Foreskin fibroblast (primary cell): ENCODE measurements at places on chromosomes 13 and 19.

DNA sequence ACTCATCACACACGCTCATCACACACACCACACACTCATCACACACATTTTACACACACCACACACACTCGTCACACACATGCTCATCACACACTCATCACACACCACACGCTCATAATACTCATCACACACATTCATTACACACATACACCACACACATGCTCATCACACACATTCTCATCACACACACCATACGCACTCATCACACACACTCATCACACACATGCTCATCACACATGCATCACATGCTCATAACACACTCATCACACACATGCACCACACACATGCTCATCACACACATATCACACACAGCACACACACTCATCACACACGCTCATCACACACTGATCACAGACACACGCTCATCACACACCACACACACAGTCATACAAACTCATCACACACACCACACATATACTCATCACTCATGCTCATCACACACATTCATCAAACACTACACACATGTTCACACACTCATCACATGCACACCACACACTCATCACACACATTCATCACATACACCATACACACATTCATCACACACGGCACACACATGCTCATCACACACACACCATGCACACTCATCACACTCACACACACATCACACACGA, 247.1 kb upstream of the SGCG start:
- no peak for DNase-seq

DNA sequence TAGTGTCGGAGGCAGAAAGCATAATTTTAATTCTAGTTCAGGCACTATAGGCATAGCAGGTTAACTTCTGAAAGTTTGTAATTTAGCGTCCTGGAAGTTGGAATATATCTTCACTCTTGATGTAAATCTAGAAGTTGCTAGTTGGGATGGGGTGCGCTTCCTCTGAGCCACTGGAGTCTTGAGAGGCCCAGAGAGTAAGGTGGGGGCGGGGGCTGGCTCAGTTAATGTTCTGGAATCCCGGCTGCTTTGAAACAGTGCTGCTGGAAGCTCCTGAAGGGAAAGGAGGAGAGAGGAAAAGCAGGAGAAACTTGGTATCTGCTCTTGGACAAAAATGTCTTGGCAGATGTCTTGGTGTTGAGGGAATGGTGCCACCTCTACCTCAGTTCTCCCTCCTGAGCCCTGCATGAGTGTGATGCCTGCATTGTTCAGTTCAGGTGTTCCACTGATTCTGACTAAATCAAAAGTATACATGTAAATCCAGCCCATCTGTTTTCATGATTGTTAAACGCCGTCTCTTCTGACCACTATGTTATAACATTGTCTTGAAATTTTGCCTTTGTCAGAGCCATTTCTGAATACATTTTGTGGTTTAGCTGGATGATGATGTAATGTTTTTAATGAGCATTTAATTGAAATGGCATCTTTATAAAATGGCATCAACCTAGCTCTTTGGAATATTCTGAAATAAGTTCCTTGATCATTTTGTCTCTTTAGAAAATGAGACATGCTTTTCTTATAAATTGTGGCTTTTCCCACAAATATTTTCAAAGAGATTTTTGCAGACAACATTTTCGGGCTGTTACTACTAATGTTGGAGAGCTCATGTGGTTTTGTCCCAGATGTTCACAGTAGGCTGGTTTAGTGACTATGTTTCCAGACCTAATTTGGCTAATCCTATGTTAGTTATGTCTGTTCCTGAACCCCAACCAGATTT, 202.7 kb downstream of the SHISA2 start:
- no peak for DNase-seq

GRCh38 chr13:93476175-93476574, 249.6 kb downstream of the GPC6 start:
- peak; percentile 78 for DNase-seq

DNA sequence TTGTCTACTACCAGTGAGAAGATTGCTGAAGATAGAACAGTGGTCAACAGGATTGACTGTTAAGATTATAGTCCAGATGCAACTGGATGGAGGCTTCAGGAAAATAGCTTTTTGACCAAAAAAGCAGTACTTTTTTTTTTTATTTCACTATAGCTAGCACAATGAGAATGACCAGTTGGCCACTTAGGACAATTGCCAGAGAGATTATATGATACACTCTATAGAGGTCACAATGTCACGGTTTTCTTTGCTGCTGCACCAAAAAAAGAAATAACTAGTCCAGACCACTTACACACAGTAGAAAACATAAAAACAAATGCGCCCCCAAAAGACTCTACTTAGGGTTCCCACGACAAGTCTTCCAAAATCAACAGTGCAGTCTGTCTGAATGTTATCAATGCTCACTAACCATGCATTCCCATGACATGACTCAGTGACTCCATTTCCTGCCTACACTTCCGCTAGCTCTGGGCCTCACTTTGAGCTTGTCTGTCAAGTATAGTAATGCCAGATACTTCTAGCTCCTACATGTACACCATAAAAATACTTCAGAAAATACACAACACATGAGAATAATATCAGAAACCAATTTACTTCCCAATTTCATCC, 209.1 kb upstream of the STARD13 start:
- DNase-seq, result peak; percentile 85

GRCh38 chr19:49676136-49676783, 811 bp upstream of the PRMT1 start:
- DNase-seq, result peak; percentile 88

- no peak for DNase-seq
These were observed 280.6 kb downstream of the SHISA2 start for GRCh38 chr13:25771202-25771601.

DNA sequence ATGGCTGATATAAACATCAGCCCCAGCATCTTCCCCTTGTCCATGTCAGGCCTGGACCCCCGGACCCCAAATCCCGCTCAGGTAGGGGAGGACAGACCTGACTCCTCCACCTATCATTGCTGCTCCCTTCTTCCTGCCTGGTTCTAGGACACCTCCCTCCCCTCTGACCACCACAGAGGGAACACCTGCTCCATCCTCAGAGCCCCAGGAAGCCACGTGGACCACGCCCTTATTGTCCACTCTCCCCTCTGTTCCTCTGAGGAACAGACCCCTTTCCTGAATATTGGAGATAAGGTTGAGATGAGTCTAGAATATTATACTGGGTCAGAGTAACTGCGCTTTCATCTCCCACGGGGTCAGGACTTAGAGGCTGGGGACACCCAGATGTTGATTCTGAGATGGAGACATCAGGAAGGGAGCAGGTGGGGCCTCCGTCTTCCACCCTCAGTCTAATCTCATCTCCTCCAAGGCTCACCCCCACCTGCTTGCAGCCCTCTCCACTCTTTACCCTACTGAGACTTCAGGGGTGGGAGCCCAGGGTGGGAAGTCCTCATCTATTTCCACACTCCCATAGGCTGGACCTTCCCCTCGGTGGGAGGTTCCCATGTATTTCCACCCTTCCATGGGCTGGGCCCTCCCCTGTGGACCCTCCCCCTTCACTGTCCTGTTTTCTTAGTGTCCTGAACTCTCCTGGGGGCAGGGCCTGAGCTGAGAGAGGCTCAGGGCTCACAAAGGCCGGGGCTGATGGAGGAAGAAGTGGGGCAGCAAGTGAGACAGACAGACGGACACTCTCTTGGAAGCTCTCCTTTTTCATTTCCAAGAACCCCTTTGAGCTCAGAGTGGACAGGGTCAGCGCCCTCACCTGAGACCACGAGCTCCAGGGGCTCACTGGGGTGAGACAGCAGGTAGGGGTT, 2.7 kb downstream of the LILRA4 start:
- no peak for DNase-seq

- DNase-seq, result no peak
These were observed 198.7 kb upstream of the SERP2 start for GRCh38 chr13:44174769-44175425.

GRCh38 chr13:95573221-95573620, 20.7 kb downstream of the CLDN10 start:
- peak; percentile 32 for DNase-seq

GRCh38 chr13:80695841-80696240, 354.9 kb upstream of the SPRY2 start:
- DNase-seq, result no peak

DNA sequence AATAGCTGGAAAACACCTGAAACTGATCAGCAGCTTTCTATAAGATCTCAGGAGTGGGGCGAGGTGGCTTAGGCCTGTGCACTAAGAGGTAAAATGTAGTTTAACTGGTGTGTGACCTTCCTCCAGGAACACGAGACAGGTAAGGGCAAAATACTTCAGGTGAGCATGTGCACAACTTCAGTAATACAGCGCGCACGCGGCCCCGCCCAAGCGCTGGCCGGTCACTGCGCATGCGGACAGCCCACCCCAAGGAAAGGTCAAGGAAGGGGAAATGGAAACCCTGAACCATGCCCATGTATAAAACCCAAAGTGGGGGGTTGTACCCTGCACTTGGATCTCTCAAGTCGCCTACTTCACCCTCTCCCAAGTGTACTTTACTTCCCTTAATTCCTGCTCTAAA, 49.4 kb upstream of the ARHGEF7 start:
- DNase-seq, result no peak

- DNase-seq, result peak; percentile 44
These were observed 6.5 kb downstream of the ARHGEF18 start for GRCh38 chr19:7355151-7355820.

- no peak for DNase-seq
These were observed 1.5 kb upstream of the SPART start for GRCh38 chr13:36347531-36348210.

- DNase-seq, result no peak
These were observed 25.1 kb downstream of the CPB2 start for GRCh38 chr13:46079770-46080169.

DNA sequence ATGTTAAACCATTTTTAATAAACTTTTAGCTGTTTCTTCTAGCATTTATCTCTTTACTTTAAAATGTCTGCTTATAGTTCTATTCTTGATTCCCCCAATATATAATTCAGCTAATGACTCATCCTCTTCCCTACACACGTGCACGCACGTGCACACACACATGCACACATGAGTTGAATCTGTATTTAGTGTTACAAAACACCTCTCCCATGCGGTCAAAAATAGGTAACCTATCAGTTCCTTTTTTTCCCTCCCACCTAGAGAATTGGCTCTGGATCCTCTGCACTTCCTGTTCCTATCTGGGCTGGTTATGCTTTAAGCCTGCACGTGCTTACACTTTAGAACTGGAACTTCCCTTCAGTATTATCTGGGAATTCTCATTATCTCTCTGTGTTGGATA, 144.1 kb downstream of the PAN3 start:
- DNase-seq, result no peak

- no peak for DNase-seq
These were observed 906.3 kb downstream of the PCDH9 start for GRCh38 chr13:66323745-66324347.

DNA sequence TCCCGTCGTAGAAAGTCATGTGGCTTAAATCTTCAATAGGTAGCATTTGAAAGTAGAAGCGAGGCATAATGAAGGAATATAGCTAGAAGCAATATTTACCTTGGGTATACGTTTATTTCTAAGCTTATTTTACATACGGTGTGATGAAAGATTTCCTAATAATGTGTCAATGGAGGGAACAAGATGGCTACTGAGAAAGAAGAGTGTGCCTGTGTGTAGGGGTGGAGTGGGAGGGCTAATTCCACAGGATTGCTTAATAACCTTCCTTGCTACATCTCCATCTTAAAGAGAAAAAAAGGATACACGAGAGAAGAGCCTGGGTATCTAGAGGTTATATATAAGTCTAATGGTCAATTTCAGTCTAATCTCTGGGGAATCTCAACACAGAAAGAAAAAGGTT, 2.0 kb downstream of the SPART start:
- peak; percentile 80 for DNase-seq

DNA sequence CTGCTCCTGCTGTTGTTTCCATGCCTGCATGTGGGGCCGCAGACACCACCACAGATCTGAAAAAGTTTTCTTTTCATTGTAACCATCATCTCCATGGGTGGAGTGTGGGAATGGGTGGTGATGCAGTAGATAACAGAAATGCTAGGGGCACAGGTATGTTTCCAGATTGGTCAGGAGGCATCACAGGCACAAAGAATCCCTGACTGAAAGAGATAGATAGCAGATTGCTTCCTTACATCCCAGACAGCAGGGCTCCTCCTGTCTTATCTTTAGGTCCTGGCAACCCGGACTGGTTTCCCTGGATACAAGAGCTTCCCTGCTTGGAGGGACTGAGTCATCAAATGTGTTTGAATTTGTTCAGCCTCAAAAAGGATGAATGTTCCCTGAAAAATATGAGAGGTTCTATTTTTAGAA, 1937.6 kb downstream of the PCDH9 start:
- peak; percentile 26 for DNase-seq

- peak; percentile 94 for DNase-seq
These were observed 47.7 kb upstream of the USPL1 start for GRCh38 chr13:30569901-30570576.
